ENCODE measurements at places on chromosomes 1 and 21.

- DNase-seq = no peak
- H3K27me3 ChIP-seq = no peaks in the 10 kb centered on the region
- H3K36me3 ChIP-seq = no peaks in the 10 kb centered on the region
- no peak overlapping the region for H3K27ac ChIP-seq
- no peak overlapping the region for H3K4me3 ChIP-seq
Observed at GRCh38 chr1:229864686-229865230, 202.3 kb upstream of the GALNT2 start.

DNA sequence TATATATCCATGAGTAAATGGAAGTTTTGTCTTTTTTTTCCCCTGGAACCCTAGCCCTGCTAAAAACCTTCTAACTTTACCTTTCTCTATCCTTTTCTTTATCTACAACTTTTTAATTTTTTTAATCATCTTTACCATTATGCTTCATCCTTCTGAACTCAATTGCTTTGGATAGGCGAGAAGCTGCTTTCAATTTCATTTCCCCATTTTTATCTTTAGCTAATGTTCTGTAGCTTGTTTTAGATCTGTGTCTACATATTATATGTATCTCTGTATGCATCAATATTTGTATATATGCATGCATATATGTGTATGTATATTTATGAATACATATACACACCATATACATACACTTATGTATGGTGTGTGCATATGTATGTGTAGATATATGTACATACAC lies 57.4 kb downstream of the PTPRC start:
- no peak overlapping the region for H3K27ac ChIP-seq
- no peak for DNase-seq
- no peak overlapping the region for H3K4me3 ChIP-seq
- no peaks in the 10 kb centered on the region for H3K36me3 ChIP-seq
- no peaks in the 10 kb centered on the region for H3K27me3 ChIP-seq

DNA sequence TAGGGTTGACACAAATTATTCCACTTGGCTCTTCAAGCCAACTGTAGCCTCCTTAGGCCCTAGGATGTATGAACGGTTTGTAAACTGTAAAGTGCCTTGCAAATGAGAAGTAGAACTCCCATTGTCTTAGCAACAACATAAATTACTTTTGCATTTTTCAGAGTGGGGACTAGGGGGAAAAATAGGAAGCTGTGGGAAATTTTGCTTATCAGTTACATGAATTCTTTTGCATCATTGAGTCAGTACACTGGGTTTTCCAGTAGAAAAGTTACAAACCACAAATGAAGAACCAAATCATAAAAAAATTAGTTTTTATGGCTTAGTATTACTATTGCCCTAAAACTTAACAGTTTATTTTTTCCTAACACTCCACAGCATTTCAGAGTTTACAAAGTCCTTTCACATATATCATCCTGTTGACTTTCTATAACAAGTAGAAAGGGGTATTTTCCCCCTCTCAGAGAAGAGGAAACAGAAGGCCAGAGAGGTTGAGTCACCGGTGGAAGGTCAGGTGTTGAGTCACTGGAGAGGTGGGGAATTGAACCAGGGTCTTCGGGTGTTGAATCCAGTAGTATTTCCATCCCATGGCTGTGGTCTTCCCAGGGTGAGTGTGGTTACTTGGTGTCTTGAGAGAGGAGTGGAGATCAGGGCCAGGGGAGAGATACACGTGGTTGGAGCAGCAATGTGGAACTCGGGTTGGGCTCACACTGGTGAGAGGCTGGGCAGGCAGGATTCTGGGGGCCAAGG lies 71.9 kb upstream of the USP24 start:
- H3K4me3 ChIP-seq = no peak overlapping the region
- no peaks in the 10 kb centered on the region for H3K36me3 ChIP-seq
- DNase-seq = no peak
- no peaks in the 10 kb centered on the region for H3K4me1 ChIP-seq
- H3K27me3 ChIP-seq = no peaks in the 10 kb centered on the region
- H3K27ac ChIP-seq = no peak overlapping the region

- no peak overlapping the region for H3K27ac ChIP-seq
- DNase-seq = no peak
- no peak overlapping the region for H3K4me3 ChIP-seq
Observed at GRCh38 chr1:46021046-46021996, 111.1 kb downstream of the PIK3R3 start.

DNA sequence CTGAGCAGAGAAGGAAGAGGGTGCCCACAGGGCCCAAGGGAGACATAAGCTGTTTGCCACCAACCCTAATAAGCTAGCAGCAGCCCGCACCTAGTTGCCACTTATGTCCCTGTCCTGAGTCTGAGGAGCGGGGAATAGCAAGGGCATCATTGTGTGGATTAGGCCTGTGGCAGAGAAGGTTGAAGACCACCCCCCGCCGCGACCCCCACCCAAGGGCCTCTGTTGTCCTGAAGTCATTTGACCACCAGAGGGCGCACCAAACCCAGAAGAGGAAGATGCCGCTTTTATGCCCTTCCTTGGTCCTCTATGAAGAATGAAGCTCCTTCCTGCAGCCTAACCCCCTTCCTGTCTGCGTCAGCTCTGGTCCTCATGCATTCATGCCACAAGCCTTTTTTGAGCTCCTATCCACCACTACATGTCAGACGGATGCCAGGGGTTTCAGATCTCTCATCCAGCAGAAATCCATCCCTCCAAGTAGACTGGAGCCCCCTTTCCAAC lies 16.6 kb downstream of the RHBG start:
- H3K4me1 ChIP-seq = no peaks in the 10 kb centered on the region
- H3K27ac ChIP-seq = no peak overlapping the region
- no peaks in the 10 kb centered on the region for H3K27me3 ChIP-seq
- H3K36me3 ChIP-seq = no peaks in the 10 kb centered on the region
